Kidney (tissue), 22 donors: ENCODE measurements at places on chromosomes 6 and 20. TPM values are rescaled to one million over a fixed set of nuclear protein-coding genes. Genes with fewer than 3 reads are reported as not detected.

Gene FBXO30
- 2.5 TPM for polyA plus RNA-seq

Gene ASIP
- 0.84 TPM for polyA plus RNA-seq

- no peak for DNase-seq
Observed at GRCh38 chr20:17543531-17544131, 12.5 kb upstream of the BFSP1 start.

GRCh38 chr6:45424451-45424861 lies 46.7 kb upstream of the SUPT3H start:
- DNase-seq: no peak

GRCh38 chr20:37463726-37464494 lies 57.1 kb upstream of the NNAT start:
- DNase-seq: peak; percentile 25

Gene SLC2A4RG
- 171 TPM for polyA plus RNA-seq

- no peak for DNase-seq
Observed at GRCh38 chr6:14440940-14441781, 323.6 kb downstream of the CD83 start.

Gene NOP56
- 68.8 TPM for polyA plus RNA-seq

DNA sequence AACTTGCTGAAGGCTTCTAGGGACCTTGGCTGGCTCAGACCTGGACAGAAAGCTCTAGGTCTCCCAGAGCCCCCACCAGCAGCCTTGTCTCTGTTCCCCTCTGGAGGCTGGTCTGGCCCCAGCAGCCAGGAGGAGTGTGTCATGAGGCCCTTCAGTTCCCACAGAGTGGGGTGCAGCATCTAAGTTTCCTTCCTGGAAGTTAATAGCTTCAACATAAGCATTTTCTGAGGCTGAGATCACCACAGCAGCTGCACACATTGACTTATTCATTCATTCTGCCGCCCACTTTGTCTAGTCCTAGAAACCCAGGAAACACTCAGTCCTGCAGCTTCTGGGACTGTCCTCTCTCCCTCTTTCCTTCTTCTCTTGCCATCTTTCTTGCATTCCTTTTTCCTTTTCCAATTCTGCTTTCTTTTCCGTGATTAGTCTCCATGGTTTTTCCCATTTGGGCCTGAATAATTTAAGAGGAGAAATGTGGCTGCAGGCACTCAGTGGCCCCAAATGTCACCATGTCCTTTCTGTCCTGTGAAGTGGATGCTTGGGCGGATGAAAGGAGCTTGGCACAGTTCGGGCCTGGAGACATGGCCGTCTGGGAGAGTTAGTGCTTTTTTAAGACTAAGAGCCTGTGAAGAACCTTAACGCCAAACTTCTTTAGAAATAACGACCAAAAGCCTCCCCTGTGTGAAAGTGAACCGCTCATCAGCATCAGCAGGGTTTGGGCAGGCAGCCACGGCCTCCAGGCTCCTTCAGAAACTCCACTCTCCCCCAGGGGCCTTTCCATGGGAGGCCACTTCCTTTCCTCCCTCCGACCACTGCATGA lies 31.0 kb upstream of the PCMTD2 start:
- no peak for DNase-seq

Gene TAP1
- 32.1 TPM for polyA plus RNA-seq

DNA sequence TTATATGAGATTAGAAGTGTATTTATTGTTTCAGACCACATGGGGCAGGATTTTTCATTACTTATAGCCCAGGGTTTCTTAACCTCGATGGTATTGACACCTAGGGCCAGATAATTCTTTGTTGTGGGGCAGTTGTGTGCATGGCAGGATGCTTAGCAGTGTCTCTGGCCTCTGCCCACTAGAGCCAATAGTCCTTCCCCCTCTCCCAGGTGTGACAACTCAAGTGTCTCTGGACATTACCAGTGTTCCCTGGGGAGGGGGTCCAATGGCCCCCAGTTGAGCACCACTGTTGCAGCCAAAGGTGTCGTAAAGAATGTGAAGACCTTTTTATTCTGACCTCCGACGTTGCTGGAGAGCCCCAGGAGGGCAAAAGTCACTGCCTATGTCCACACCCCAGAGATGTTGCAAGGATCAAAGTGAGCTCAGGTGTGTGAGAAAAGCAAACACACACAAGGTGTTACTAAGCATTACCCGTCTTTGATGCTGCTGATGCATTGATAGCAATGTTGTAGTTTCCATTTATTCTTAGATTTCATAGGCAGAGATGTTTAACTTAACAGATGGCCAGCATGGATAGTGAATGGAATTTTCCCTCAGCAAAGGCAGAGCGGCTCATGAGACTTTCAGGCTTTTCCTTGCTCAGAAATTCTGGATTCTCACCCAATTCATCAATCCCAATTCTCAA lies 22.2 kb downstream of the BANF2 start:
- DNase-seq: no peak

DNA sequence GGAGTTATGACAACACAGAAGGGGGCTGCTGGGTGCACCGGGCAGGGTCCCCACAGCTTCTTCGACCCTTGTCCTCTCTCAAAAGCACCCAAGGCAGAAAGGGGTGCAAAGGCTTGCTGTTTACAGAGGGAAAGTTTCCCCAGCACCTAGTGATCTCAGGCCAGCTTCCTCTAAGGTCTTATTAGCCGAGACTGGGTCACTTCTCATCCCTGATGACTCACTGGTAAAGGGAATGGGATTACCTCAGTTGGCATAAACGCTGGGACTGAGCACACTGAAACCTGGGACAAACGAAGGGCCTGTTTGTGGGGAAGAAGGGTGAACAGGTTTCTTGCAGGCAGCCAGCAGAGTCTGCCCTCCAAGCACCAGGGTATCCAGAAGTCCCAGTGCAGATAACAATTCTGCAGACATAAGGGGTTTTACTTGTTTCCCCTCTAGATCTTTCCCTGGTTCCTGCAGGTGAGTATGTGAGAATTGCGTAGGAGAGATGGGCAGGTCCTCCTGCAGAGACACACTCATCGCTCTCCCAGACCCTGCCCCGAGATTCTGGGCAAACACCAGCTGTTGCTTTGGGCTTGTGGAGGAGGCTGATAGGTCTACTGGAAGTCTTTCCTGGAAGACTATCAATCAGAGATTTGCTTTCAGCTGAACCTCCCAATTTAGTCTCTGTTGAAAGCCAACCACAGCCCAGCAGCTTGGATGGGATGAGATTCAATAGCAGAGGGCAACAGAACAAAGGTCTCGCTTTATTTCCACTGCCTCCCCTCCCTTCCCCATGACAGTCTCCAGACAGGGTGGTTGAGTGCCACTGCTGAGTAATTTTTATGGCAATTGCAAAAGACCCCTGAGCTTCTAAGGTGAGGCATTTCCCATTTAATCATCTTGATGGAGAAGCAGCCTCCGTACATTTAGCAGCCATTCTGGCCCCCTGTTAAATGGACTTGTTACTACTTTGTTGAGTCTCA lies 25.7 kb downstream of the KCNG1 start:
- peak; percentile 77 for DNase-seq

DNA sequence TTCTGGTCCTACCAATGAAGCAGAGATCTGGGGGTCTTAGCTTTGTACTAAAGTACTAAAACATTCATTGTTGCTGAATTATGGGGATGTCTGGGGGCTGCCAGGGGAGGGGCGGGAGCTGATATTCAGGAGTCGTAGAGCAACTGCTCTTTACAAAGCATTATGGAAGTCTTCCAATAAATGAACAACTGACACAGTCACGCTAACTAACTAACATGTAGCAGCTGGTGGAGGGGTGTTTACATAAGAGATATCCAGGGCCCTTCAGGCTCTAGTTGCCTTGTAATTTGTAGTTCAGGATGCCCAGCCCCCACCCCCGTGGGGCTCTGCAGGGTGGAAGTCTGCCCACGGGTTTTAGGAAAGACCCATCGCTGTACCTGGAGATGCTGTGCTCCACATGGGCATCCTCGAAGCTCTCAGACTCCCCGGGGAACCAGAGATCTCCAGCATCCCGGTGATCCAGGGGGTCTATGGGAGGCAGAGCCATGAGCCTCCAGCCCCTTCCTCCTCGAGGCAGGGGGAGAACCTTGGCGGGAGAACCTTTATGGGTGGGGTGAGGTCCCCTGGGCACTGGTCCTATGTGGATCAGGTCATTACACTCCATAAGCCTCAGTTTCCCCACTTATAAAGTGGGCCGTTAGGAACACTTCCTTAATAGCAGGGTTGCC lies 3.4 kb downstream of the TREM2 start:
- peak; percentile 34 for DNase-seq

- DNase-seq: no peak
Observed at GRCh38 chr6:99434702-99435530, 9.8 kb upstream of the PNISR start.

- DNase-seq: no peak
Observed at GRCh38 chr20:4763723-4764510, 42.2 kb downstream of the PRND start.

- DNase-seq: no peak
Observed at GRCh38 chr20:44965651-44966029, 672 bp upstream of the STK4 start.
